ENCODE measurements at places on chromosomes 6 and 20.

- no peak for DNase-seq
Measured at GRCh38 chr20:17036541-17036940, 190.3 kb upstream of the PCSK2 start.

- no peak for DNase-seq
Measured at GRCh38 chr20:16187956-16188616, 385.2 kb downstream of the KIF16B start.

- no peak for DNase-seq
Measured at GRCh38 chr6:155381673-155382337, 67.5 kb upstream of the TFB1M start.

- DNase-seq: no peak
Measured at GRCh38 chr20:45258664-45259063, 4.3 kb upstream of the SLPI start.

GRCh38 chr6:39898625-39899024, 35.6 kb downstream of the MOCS1 start:
- no peak for DNase-seq

DNA sequence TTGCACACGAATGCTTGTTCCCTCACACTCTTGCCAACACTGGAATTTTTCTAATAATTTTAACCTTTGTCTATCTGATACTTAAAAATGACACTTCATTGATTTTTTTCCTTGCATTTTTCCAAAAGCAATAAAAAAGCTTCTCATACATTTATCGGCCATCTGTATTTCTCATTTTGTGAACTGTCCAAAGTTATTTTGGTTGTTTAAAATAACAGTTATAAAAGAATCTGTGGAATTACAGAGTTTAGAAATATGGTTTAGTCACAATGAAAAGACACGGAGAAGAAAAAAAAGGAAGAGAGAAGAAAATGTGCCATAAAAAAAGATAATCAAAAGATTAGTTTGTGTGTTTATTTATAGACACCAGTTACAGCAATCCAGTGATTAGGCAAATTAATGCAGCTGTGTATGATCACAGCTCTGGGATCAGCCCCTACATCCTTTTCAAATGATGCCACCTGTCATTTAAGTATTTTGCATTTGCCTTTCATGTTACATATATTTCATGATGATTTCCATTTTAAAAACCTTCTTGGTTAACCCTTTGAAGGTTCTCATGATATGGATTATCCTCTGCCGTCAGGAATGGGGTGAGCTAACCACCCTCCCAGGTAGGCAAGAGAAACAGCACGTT, 171.7 kb downstream of the BACH2 start:
- no peak for DNase-seq

DNA sequence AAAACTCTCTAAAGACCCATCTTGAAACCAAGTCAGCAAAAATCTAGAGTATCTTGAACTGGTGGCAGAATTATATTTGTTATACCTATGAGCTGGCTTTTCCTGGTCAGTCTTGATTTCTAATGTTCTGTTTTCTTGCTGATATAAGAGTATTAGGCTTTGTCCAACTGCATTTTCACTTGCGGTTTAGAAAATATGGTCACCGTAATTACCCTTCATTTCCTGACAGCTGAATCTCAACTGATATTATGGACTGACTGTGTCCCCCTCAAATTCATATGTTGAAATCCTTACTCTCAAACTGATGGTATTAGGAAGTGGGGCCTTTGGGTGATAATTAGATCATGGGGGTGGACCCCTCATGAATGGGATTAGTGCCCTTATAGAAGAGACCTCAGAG, 72.1 kb downstream of the TXLNB start:
- DNase-seq: no peak

- DNase-seq: no peak
Measured at GRCh38 chr6:160161647-160161986, 40.0 kb downstream of the SLC22A1 start.

DNA sequence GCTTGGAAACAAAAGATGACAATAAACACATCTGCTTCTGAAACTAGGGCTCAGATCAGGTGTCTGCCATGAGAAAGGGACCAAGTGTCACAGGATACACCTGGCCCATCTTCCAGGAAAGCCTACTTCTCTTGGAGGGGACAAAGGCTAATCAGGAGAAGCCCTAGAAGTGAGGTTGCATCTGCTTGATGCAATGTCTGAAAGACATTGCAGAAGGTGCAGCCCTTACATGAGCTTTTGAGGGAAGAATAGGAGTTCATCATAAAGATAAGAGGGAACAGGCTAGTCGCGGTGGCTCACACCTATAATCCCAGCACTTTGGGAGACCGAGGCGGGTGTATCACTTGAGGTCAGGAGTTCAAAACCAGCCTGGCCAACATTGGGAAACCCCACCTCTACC, 2.5 kb upstream of the BTN1A1 start:
- no peak for DNase-seq

DNA sequence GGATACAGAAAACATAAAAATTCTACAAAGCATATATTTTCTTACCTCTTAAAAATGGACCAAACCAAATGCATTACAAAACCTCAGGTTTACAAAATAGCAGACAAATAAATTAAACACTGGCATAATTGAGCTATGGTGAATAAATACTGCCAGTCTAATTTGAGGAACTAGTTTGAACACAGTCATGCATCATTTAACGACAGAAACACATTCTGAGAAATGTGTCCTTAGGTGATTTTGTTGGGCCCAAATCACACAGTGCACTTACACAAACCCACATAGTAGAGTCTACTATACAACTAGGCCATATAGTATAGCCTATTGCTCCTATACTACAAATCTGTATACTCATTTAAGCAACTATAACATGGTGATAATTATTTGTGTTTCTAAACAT, 215.6 kb downstream of the FOXC1 start:
- no peak for DNase-seq

- no peak for DNase-seq
Measured at GRCh38 chr20:59157064-59157463, 6.6 kb upstream of the ZNF831 start.

GRCh38 chr20:11714886-11715285, 202.8 kb upstream of the BTBD3 start:
- no peak for DNase-seq

GRCh38 chr6:155141512-155141911, 122.3 kb upstream of the CLDN20 start:
- no peak for DNase-seq

DNA sequence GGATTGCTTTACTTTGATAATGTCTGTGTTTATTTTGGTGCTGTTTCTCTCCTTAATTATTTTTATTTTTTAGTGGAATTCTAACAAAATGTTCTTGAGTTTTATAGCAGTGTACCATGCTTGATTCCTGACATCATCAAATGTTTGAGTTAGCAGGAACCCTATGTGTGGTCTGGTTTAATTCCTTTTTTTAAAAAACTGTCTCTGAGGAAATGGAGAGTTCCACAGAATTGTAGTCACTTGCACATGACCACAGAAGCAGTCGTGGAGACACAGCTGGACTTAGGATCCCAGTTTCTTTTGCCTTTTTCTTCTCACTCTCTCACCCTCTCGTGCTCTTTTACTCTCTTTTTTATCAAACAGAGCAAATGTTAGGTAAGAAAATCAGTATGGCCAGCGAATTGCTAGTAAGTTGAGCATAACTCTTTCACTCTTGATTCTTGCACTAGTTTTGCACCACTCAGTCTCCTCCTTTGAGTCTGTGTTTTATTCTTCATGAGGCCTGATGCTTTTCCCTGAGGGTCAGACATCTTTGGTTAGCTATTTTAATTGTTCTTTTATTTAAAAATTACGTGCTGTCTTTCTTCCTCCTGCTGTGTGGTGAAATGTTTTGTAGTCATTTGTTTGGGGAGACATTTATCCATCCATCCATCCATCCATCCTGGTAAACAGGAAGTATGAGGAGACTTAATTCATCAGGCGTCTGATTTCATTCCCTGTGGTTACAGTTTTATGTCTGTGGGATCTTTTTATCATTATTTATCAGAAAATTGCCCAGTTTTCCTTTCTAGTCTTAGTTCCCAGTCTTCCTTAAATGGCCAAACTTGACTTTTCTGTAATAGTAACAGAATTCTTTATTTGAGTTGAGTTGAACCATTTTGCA, 83.0 kb downstream of the SCAF8 start:
- no peak for DNase-seq

GRCh38 chr6:16903470-16903869, 142.2 kb upstream of the ATXN1 start:
- DNase-seq: no peak

GRCh38 chr6:100823041-100823440, 58.1 kb downstream of the ASCC3 start:
- DNase-seq: no peak

DNA sequence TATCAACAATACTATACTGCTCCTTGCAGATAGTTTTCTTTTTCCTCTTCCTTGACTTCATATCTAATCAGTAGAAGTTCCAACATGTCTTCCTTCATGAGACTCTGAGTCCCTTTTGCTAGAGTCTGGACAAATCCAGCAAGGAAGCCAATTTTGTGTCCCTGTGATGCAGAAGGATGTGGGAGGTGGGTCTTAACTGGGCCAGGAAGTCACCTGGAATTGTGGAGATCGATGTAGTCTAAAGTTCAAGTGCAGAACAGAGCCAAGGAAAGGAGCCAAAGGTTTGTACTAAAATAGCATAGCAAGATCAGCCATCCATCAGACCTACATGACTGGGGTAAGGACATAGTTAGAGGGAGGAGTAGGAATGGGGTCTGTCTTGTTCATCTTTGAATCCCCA, 37.6 kb downstream of the SPTLC3 start:
- DNase-seq: no peak

DNA sequence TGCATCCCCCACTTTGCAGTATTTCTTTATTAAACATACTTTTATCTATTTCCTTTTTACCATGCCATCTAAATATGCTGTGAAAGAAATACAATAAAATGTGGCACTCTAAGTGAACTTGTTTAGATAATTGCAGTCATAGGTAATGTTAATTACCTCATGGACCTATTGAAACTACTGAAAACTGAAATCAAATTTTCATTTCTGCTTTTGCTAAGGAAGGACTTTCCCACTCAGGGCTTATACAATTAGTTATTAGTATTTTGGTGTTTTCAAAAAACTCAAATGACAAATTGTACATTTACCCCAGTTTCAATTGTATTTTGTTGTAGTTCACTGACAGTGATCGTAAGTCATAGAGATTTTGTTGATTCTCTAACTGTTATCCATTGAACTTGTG, 88.4 kb downstream of the ID4 start:
- DNase-seq: no peak

- DNase-seq: no peak
Measured at GRCh38 chr20:44579313-44580081, 2.9 kb upstream of the PKIG start.

- DNase-seq: no peak
Measured at GRCh38 chr6:144613859-144614258, 328.7 kb downstream of the UTRN start.

GRCh38 chr6:122323361-122323760, 76.1 kb upstream of the HSF2 start:
- DNase-seq: no peak

DNA sequence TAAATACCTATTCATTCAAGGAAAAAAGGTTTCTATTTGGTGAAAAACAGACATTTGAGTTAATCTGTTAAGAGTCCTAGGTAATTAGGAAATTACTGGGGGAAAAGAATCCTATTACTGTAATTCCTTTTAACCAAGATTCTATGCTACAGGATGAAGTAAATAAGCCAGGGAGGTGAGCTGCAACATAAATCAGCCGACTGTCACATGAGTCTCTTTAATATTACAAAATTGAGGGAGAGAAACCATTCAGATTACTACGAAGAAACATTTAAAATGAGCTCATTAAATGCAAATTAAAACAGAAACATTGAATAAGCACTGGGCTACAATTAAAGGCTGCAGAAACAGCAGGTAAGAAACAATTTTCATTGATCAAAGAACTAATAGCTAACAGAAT, 5.3 kb downstream of the PRKN start:
- DNase-seq: no peak

DNA sequence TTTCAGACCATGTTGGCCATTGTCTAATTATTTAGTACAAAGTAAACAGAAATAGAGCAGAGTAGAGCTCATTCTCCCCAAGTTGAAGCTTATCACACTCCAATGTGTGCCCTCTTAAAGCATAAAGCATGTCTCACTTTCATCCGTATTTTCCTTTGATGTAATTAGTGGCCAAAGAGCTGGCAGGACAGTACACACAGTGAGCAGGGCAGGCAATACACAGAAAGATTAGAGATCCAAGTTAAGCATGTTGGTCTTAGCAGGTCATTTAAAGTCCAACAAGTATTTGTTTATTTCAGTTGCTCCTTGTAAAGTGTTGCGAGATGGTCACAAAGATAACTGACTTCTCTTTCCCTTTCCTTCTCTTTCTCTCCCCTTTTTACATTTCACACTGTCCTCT, 47.2 kb downstream of the RFX6 start:
- no peak for DNase-seq

DNA sequence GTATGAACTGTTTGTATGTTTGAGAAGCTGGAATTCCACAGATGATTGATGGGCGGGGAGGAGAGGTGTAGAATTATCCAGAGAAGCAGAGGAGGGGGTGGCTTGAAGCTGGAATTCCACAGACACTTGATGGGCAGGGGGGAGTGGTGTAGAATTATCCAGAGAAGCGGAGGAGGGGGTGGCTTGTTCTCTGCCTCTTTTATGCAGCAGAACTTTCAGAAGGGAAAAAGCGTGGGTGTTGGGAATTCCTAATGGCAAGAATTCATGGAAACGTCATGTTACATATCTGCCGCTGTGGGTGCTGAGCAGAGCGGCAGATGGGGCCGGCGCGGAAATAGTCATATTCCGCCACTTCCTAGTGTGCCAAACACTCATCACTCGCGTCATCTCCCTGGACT, 167.9 kb upstream of the KCNG1 start:
- no peak for DNase-seq

DNA sequence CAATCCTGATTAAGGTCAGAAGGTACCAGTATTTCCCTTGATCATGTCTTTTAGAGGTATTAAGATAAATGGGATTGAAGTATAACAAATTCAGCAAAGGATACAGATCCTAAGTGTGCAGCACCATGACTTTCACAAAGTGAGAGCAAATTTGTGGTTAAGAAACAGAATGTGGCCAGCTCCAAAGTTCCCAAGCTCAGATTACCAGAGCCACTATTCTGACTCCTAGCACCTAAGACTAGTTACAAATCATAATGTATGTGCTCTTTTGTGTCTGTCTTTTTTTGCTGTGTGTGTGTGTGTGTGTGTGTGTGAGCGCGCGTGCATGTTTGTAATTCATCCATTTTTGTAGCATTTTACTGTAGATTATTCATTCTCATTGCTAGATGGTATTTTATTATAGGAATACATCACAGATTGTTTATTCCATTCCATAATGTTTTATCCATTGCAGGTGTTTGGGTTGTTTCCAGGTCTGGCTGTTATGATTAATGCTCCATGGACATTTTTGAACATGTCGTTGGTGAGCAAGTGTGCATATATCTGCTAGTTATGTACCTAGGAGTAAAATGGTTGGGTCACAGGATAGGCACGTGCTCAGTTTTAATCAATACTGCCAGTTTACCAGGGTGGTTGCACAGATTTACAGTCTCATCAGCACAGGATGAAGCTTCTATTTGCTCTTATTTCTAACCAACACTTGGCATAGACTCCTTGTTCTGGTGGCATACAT, 314.0 kb upstream of the JAG1 start:
- no peak for DNase-seq

DNA sequence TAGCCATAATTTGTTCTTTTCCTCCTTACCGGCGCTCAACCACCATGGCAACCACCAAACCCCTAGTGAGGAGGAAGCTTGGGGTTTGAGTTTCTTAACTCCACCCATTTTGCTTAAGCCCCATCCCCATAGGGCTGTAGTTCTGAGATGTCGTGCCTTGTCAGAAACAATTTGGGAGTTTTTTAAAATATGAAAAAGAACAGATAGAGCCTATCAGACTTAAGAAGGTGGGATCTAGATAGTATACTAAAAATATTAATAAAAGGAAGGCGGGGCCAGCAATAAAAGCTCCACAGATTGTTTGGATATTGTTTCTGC, 5.6 kb downstream of the BRD2 start:
- DNase-seq: no peak
